ENCODE measurements at places on chromosomes 2 and 18.
A peak's percentile ranks its signal among the peaks of the same experiment; 100 is the strongest.

GRCh38 chr2:229098801-229099200 is 172.3 kb downstream of the PID1 start:
- no peak for DNase-seq

DNA sequence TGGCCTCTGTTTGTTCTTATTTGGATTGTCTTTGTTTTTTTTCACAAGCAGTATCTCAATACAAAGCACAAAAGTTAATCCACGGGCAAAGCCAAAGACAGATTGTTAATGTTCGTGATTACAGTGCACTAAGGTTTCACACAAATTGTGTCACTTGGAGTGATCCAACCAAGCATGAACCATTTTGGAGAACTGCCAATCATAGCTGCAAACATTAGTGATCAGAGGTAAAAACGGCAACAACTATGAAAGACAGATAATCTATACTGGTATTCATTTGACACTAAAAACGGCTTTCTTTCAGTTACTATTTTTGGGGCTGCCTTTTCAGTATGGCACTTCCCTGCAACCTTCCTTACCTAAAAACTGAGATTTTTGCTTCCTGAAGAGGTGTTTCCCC is 213.1 kb upstream of the GULP1 start:
- no peak for DNase-seq

GRCh38 chr2:182318466-182319220 is 108.2 kb downstream of the PDE1A start:
- DNase-seq: no peak

DNA sequence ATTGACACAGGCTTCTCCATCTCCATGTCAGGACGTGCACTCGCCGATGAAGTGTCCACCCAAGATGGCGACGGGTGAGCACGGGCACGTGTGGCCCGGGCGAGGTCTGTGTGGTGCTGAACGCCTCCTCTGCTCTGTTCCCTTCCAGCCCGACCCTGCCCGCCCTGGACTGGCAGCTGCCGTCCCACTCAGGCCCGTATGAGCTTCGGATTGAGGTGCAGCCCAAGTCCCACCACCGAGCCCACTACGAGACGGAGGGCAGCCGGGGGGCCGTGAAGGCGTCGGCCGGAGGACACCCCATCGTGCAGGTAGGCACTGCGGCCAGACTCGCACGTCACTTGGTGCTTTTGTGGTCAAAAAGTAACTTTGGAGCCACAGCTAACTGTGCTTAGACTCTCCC is 37.7 kb downstream of the NFATC1 start:
- no peak for DNase-seq

DNA sequence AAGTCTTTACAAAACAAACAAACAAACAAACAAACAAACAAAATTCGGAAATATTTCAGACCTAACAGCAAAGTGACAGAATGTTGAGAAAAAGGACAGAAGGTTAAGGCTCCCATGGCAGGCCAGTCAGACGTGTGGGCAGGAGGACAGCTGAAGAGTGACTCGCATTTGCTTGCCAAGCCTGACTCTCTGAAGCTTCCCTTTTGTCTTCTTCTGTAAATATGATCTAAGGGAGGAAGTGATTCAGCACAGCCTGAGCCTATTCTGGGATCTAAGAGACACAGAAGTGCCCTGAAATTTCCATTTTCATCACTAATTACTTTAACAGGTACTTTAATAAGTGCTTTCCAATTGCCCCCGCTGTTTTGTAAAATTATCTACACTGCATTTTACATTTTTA is 134.0 kb upstream of the LYPD1 start:
- DNase-seq: peak; percentile 10

Data from GDM1 (cell line).